ENCODE measurements at places on chromosomes 2 and 18. TPM values are rescaled to one million over a fixed set of nuclear protein-coding genes. Genes with fewer than 3 reads are reported as not detected.

The NLRC4 gene
- polyA plus RNA-seq: not detected

The ENOSF1 gene
- polyA plus RNA-seq: 9.0 TPM

The VIT gene
- polyA plus RNA-seq: not detected

The SCYGR5 gene
- polyA plus RNA-seq: not detected

The FASTKD1 gene
- 50.3 TPM for polyA plus RNA-seq

The ZSCAN30 gene
- polyA plus RNA-seq: 25.4 TPM

The RHOB gene
- polyA plus RNA-seq: 214 TPM

The POMC gene
- not detected for polyA plus RNA-seq

The LCT gene
- not detected for polyA plus RNA-seq

The GPR39 gene
- polyA plus RNA-seq: 1.1 TPM

The RPS27A gene
- polyA plus RNA-seq: 1,842 TPM

The CD226 gene
- polyA plus RNA-seq: 0.11 TPM

The RNF103 gene
- 22.0 TPM for polyA plus RNA-seq

The KLHL41 gene
- polyA plus RNA-seq: 2.7 TPM

The MERTK gene
- polyA plus RNA-seq: 0.53 TPM

The LRP2 gene
- 1.8 TPM for polyA plus RNA-seq

The CRYBA2 gene
- not detected for polyA plus RNA-seq

The ITM2C gene
- polyA plus RNA-seq: 223 TPM

The NEB gene
- 2.9 TPM for polyA plus RNA-seq

The CD28 gene
- polyA plus RNA-seq: not detected

The POTEE gene
- polyA plus RNA-seq: 0.38 TPM

The GCA gene
- 45.3 TPM for polyA plus RNA-seq

The MATN3 gene
- 0.60 TPM for polyA plus RNA-seq

The OTOS gene
- polyA plus RNA-seq: not detected

The HTRA2 gene
- polyA plus RNA-seq: 126 TPM

The CHRNG gene
- polyA plus RNA-seq: not detected

The TUBA4B gene
- not detected for polyA plus RNA-seq

The SPATA3 gene
- not detected for polyA plus RNA-seq

The PCGF1 gene
- 30.2 TPM for polyA plus RNA-seq

The HOXD3 gene
- not detected for polyA plus RNA-seq

The CNOT9 gene
- 72.1 TPM for polyA plus RNA-seq

The RESP18 gene
- not detected for polyA plus RNA-seq

The KCNK3 gene
- 14.0 TPM for polyA plus RNA-seq

The REV1 gene
- 73.4 TPM for polyA plus RNA-seq

The RNPEPL1 gene
- polyA plus RNA-seq: 16.1 TPM

The LHCGR gene
- polyA plus RNA-seq: not detected

The HOXD11 gene
- polyA plus RNA-seq: not detected

The SLC5A7 gene
- not detected for polyA plus RNA-seq

The CLHC1 gene
- polyA plus RNA-seq: 52.9 TPM

The TBR1 gene
- 4.5 TPM for polyA plus RNA-seq

The UGT1A8 gene
- polyA plus RNA-seq: not detected

The NTSR2 gene
- polyA plus RNA-seq: not detected

The RAB6D gene
- 0.68 TPM for polyA plus RNA-seq

The SLC9A4 gene
- polyA plus RNA-seq: 0.06 TPM

The DUSP11 gene
- 36.0 TPM for polyA plus RNA-seq

The RAB6C gene
- 0.52 TPM for polyA plus RNA-seq

The AQP12A gene
- not detected for polyA plus RNA-seq

The G6PC2 gene
- polyA plus RNA-seq: not detected

The ALPI gene
- polyA plus RNA-seq: not detected

The NEURL3 gene
- 0.20 TPM for polyA plus RNA-seq

The INHA gene
- 2.7 TPM for polyA plus RNA-seq

The TPO gene
- polyA plus RNA-seq: not detected
